ENCODE measurements at places on chromosomes 7 and 10. TPM values are rescaled to one million over a fixed set of nuclear protein-coding genes. Genes with fewer than 3 reads are reported as not detected.

DNA sequence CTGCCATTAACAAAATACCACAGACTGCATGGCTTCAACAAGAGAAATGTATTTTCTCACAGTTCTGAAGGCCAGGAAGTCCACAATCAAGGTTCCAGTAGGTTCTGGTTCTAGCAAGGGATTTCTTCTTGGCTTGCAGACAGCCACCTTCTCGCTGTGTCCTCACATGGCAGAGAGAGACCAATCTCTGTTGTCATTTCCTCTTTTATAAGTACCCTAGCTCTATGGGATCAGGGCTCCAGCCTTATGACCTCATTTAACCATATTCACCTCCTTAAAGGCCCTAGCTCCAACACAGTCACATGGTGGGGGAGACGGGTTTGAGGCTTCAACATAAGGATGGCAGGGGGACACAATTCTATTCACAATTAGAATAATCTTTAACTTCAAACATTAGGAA lies 23.6 kb downstream of the ABI1 start:
- H3K27ac ChIP-seq = no peak overlapping the region
- H3K27me3 ChIP-seq = no peaks in the 10 kb centered on the region
- no peak overlapping the region for H3K4me3 ChIP-seq
- no peak for DNase-seq

GJD4 gene
- total RNA-seq = not detected

DNA sequence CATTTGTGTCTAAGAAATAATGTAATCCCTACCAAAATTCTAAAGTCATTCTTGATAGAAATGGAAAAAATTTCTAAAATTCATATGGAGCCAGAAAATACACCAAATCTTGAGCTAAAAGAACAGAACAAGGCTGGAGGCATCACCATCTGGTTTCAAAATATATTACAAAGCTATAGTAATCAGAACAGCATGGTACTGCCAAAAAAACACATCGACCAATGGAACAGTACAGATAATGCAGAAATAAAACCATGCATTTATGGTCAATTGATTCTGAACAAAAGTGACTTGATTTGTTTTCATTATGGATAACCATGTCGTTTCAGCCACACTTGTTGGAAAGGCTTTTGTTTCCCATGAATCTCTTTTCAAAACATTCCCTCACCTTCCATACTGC lies 7.0 kb upstream of the WDFY4 start:
- no peak overlapping the region for H3K4me3 ChIP-seq
- H3K4me1 ChIP-seq = no peaks in the 10 kb centered on the region
- H3K27me3 ChIP-seq = no peaks in the 10 kb centered on the region
- DNase-seq = no peak

- H3K36me3 ChIP-seq = no peaks in the 10 kb centered on the region
- H3K27ac ChIP-seq = no peak overlapping the region
- no peak for DNase-seq
- H3K4me3 ChIP-seq = no peak overlapping the region
- H3K27me3 ChIP-seq = no peaks in the 10 kb centered on the region
Observed at GRCh38 chr10:124569623-124570470, 108.2 kb downstream of the LHPP start.

GRCh38 chr7:48298779-48299178 lies 127.5 kb downstream of the ABCA13 start:
- H3K27me3 ChIP-seq = no peaks in the 10 kb centered on the region
- DNase-seq = no peak
- no peaks in the 10 kb centered on the region for H3K36me3 ChIP-seq
- H3K27ac ChIP-seq = no peak overlapping the region

HTR7 gene
- 0.74 TPM for total RNA-seq

Data from vagina (tissue), 2 donors.